ENCODE measurements at places on chromosomes 7 and 10.

DNA sequence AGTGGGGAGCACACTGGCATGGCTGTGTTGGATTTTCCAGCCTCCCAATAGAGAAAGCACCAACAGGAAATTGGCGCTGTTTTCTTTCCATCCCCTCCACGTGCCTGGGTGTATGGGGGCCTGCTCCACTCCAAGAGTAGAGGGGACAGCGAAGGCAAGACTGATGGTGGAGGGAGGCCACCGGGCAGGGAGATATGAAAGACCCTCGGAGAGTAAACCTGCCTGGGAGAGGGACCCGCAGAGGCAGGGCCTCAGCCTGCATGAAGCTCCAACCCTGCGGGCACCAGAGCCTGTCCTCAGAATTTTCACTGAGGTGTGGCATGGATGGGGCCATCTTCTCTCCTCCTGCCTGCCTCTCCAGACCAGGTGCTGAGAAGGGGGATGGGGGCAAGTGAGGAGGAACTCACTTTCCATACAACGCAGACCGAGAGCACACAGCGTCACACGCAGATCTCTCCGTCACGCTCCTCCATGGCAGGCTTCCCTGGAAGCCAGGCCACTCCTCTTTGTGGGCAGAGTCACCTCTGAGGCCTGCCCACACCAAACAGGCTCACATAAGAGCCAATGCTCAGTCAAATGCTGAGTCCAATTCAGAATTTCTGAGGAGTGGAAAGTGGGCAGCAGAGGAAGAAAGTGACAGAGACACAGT lies 18.8 kb downstream of the ANXA11 start:
- no peak for DNase-seq

- DNase-seq = no peak
Measured at GRCh38 chr7:40330408-40330807, 195.6 kb downstream of the SUGCT start.

GRCh38 chr10:131196176-131196885 lies 115.2 kb downstream of the TCERG1L start:
- DNase-seq = no peak

DNA sequence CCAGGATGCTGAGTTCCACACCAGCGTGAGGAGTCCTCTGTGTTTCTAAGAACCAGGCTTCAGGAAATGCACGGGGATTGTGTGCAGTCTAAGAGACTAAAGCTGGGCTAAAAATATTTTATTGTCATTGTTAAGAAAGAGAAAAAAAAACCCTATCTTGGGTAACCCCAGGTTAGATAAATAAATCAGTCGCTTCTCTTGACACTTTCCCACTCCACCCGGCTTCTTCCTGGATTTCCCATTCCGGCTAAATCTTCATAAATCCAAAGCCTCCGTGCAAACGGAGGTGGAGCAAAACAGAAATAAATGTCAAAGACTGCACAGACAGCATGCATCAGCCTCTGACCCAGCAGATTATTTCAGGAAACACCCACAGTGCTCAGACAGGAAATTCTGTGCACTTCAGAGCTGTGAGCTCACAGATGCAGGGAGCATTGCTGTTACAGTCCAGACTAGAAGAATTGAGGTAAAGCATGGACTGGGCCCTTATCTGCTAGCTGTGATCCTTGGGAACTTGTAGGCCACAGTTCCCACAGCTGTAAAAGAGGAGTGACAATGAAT lies 44.8 kb upstream of the GRID1 start:
- DNase-seq = no peak

DNA sequence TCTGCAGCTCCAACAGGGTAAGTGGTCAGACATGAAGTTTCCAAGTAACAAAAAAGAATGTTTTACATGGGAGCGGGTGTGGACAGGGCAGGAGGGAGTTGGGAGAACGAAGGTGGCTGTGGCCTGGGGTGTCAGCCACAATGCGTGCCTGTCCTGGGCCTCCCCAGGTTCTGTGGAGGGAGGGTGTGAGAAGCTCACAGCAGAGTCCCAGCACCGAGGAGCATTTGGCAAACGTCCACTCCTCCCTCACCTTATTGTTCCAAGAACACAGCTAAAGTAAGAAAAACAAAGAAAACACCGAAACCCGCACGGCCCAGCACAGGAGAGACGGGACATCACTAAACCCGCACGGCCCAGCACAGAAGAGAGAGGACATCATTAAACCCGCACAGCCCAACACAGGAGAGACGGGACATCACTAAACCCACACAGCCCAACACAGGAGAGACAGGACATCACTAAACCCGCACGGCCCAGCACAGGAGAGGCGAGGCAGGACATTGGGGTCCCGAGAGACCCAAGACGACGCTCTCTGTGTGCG lies 226.4 kb downstream of the MAD1L1 start:
- DNase-seq = no peak

DNA sequence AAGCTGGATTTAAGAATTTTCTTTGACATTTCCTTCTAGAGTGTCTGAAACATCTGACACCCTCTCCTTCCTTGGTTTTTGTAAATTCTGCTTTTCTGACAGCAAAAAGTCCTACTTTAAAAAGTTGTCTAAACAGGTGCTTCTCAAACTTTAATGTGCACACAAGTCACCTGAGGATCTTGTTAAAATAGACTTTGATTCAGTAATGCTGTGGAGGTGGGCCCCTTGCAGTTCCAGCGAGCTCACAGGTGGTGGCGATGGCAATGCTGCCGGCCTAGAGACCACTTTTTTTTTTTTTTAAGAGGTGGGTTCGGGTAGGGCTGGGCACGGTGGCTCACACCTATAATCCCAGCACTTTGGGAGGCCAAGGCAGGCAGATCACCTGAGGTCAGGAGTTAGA lies 77.1 kb downstream of the ABCC2 start:
- no peak for DNase-seq

DNA sequence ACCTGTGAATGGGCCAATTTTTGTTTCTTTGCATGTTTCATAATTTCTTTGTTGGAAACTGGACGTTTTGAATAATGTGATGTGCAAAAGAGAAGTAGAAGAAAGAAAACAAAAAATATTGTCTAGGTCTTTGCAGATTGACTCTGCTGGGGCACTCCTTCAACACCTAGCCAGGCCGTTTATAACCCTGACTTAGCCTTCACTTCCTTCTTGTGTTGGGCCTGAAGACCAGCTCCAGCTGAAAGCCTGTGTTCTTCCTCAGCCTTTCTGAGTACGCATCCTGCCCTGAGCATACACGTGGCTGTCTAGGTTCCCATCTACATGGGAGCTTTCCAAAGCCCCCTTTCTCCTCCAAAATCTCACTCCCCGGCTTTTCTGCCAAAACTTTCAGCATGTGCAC lies 41.9 kb downstream of the LMTK2 start:
- no peak for DNase-seq

DNA sequence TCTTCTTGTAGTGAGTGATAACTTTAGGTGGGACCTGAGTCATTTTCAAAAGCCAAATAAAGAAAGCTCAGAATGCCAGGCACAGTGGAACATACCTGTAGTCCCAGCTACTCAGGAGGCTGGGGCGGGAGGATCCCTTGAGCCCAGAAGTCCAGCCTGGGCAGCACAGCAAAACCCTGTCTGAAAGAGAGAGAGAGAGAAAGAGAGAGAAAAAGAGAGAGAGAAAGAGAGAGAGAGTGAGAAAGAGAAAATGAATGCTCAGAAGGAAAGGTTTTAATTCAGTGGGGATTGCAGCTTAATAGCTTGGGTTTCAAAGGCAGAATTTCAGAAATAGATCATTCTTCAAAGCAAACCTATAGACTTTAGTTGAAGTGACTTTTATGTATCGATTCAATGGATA lies 25.7 kb downstream of the GPNMB start:
- DNase-seq = no peak

GRCh38 chr10:17075533-17076359 lies 53.9 kb downstream of the CUBN start:
- DNase-seq = no peak

- DNase-seq = no peak
Measured at GRCh38 chr10:78899996-78900714, 168.6 kb upstream of the ZMIZ1 start.

DNA sequence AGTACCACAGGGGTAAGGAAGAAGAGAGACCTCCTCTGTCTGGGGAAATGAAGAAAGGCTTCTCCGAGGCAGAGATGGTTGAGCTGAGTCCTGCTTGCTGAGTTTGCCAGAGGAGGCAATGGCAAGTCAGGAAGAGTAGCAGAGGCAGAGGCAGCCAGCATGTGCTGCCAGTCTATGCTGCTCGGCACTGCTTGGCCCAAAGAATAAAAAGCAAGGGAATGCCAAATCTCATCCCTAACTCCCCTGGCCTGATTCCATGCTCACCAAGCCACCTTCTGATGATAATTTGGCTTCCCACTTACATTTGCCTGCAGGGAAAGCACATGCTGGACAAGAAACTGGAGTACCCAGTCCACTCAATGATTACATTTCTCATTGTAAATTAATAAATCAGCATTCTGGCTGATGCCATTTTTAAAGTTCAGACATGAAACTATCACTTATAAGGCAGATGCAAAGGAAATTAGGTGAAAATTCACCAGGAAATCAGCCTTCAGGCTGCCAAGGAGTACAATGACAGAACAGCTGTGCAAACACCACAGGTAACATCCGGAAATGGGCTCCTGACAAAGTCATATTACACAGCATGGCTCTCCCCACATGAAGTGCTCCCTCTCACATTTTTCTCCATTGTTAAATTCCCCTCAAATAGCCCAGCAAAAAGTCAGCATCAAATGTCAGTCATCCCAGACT lies 245.9 kb downstream of the MTERF1 start:
- DNase-seq = no peak

- no peak for DNase-seq
Measured at GRCh38 chr7:117157241-117158209, 165.3 kb downstream of the WNT2 start.

GRCh38 chr10:114391599-114391998 lies 12.7 kb downstream of the AFAP1L2 start:
- DNase-seq = no peak

DNA sequence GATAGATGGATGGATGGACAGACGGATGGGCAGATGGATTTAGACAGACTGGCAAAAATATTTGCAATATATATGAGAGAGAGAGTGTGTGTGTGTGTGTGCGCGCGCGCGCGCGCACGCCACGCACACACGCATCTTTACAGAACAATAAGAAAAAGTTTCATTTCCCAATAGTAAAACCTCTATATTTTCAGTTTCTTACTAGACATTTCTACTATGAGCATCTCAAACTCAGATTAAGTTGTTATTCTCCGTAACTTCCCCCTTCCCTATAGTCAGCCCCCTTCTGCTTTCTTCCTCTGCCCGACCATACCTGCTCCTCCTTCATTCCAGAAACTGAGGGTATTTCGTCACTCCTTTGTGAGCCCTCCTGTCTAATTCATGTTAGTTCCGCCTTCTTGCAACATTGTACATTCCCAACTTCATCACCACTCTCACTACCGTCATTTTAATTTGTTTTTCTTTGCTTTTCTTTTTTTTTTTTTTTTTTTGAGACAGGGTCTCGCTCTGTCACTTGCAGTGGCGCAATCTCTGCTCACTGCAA lies 154.4 kb upstream of the SH2B2 start:
- no peak for DNase-seq

- no peak for DNase-seq
Measured at GRCh38 chr7:110061387-110061786, 1029.5 kb upstream of the LRRN3 start.

DNA sequence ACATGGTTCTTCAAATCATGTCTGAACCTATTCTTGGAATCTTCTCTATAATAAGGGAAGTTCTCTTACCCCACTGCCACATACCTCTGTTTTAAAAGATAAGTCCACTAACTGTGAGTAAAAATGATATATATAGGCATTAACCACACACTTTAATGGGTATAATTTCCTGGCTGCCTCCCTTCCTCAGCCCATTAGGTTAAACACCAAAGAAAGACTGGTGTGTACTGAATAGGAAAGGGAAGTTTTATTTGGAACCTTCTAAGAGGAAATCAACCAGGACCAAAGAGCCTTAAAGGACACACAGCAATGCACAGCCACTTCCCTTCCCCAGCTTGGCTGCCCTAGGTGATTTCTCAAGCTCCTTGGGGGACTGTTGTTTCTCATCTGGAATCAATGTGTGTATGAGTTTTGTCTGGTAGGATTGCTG lies 5.0 kb upstream of the WBP1L start:
- no peak for DNase-seq

DNA sequence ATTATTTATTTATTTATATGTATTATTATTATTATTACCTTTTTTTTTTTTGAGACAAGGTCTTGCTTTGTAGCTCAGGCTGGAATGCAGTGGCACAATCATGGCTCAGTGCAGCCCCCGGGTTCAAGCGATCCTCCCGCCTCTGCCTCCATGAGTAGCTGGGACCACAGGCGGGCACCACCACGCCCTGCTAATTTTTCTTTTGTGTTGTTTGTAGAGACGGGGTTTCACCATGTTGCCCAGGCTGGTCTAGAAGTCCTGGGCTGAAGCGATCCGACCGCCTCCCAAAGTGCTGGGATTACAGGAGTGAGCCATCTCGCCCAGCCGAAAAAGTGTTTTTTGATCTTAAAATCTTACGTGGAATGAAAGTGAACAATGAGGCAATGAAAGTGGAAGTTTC lies 79.4 kb upstream of the C1GALT1 start:
- DNase-seq = no peak

DNA sequence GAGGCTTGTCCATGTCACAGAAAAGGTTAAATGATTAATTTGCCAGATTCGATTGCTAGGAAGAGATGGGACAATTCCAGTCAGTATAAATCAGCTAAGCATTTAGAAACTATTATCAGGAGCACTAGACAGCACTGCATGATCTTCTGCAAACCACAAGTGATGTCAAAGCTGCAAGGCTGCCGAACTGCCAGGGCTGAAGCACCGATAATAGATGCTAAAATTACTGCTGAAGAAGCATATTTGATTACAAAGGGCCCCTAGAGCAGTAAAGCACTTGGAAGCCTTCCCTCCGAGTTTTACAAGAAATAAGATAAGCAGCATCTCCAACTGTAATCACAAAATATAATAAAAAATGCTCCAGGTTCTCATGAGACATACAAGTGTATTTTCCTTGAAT lies 40.6 kb downstream of the RNLS start:
- DNase-seq = no peak

GRCh38 chr10:11018432-11018841 lies 765 bp downstream of the CELF2 start:
- DNase-seq = no peak

- DNase-seq = no peak
Measured at GRCh38 chr7:44280993-44281721, 44.2 kb downstream of the CAMK2B start.

GRCh38 chr7:1809601-1810258 lies 139.7 kb downstream of the ELFN1 start:
- DNase-seq = no peak

- DNase-seq = no peak
Measured at GRCh38 chr10:1726861-1727260, 10.5 kb downstream of the ADARB2 start.

GRCh38 chr10:83199374-83199773 lies 939.9 kb upstream of the GHITM start:
- no peak for DNase-seq
